Activated naive CD4-positive, alpha-beta T cell (primary cell): ENCODE measurements at places on chromosomes 6 and 20.

DNA sequence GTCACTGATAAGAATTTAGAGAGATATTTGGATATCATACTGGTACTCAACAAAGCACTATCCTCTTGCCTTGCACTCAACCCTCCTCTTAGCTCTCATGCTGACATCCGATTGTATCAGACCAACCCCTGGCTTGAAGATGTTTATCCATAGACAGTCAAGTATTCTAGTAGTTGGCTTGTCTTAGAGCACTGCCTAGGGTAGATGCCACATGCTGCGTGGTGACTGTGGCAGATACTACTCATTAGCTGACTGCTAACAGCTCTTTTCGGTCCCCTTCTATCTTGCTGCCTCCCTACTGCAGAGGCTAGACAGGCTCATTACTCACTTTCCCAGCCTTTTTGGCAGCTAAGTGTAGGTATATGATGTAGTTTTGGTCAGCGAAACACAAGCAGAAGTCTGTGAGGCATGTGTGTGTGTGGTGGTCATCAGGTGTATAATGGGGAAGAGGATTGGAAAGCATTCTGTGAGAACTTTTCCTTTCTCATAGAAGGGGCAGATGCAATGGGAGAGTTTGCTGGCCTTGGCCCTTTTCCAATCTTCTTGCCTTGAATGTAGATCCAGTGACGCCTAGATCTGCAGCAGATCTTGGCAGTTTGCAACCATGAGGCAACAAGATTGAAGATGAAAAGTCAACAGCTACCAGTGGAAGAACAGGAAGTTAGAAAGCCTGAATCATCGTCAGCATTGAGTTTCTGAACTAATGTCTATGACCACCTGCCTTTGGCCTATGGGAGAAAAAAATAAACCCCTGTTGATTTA lies 4.4 kb upstream of the IFNGR1 start:
- DNase-seq: no peak

DNA sequence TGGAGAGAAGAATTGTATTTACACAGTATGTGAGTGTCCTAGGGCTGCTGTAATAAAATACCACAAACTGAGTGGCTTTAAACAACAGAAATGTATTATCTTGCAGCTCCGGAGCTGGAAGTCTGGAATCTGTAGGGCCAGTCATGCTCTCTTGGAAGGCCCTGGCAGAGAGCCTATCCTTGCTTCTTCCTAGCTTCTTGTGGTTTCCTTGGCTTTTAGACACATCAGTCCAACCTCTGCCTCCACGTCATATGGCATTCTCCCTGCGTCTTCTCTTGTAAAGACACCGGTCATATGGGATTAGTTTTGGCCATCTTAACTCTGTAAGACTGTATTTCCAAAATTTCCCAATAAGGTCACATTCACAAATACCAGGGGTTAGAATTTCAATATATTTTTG lies 10.8 kb downstream of the FNDC1 start:
- no peak for DNase-seq

DNA sequence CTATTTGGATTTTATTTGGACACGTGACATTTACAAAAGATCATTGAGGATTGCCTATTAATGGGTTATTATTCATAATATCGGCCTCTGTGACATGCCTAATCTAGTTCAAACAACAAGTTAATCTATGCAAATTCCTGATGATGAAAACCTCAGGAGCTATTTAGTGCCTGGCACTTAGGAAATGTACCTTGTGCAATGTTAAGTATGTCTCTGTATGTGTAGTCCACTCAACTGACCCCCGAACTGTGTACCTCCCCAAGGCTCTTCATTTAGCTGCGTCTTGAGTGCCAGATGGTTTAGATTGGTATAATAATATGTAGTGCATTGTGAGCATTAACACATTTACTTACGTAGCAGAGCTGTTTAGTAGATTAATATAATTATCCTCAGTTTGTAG lies 6.9 kb downstream of the LAMA2 start:
- DNase-seq: no peak

DNA sequence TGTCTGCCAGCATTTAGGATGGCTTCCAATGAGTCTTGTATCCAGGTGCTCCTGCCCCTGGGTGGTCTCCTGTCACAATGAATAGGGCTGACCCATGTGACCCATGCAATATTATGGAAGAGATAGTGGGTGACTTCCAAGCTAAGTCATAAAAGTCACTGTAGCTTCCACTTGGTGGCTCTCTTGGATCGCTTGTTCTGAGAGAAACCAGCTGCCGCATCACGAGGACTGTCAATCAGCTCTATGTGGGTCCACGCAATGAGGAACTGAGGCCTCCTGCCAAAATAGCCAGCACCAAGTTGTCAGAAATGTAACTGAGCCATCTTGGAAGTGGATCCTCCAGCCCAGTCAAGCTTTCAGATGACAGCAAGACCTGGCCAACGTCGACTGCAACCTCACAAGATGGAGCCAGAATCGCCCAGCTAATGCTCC lies 14.9 kb upstream of the MATN4 start:
- DNase-seq: no peak

- DNase-seq: no peak
These were observed 12.9 kb downstream of the ZNF335 start for GRCh38 chr20:45959126-45959525.

- no peak for DNase-seq
These were observed 100.8 kb upstream of the CNKSR3 start for GRCh38 chr6:154611241-154611640.

DNA sequence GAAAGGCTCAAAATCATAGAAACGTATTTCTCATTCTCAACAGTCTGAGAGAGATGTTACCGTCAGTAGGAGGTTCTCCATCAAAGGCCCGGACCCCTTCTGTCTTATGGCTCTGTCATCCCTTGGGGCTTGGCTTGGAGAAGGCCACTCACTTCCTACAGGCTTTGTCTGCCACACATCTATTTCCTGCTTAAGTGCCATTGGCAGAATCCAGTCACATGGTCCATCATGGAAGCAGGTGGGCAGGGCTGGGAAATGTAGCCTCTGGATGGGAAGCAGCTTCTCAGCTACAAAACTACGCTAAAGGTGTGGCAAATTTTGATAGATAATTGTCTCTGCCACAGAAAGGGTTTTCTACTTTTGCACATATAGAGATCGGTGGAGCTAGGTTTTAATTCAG lies 12.6 kb upstream of the ZFP64 start:
- DNase-seq: no peak

DNA sequence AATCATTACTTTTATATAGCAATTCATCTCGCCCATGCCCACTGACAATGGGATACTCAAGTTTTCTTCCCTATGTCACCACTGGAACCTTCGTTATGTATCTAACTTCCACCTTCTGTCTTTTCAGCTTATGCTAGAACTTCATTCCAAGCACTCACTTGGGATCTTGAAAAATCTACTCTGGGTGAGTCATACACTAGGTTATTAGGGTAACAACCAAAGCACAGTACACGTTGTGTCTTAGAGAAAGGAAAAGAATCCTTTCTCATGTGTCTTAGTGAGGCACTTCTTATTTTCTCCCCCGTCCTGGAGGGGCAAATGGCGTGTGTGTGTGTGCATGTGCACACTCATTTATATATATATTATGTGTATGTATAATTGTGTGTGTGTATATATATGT lies 18.3 kb upstream of the FAM162B start:
- no peak for DNase-seq

GRCh38 chr6:4613795-4614194 lies 162.4 kb upstream of the CDYL start:
- no peak for DNase-seq

GRCh38 chr6:135267085-135267484 lies 86.0 kb downstream of the MYB start:
- DNase-seq: no peak

- no peak for DNase-seq
These were observed 302.2 kb upstream of the EPHA7 start for GRCh38 chr6:93721386-93722048.

DNA sequence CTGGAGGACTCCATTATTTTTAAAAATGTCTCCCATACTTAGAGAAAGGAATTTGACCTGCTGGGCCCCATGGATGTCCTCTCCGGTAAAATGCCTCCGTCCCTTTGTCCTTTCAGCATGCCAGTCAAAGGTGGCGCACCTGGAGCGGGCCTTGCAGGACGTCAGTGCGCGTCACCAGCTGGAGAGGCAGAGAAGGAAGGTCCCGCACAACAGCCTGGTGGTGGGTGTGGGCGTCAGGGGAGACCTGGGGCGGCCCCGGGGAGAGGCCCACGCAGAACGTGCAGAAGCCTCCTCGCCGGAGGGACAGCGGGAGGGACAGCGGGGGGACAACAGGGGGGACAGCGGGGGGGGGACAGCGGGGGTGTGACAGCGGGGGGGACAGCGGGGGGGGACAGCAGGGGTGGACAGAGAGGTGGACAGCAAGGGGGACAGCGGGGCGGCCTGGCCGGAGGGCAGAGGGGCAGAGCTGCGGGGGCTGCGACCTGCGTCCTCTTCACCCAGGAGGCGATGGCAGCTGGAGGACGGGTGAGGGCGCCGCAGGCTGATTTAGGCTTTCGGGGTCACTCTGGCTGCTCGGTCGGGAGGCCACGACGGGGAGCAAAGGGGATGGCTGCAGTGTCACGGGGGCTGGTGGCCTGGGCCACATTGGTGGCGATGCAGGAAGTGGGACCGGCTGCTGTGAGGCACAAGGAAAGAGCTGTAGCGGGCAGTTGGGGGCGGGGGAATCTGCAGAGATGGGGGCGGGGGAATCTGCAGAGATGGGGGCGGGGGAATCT lies 859 bp upstream of the KIF25 start:
- DNase-seq: no peak

DNA sequence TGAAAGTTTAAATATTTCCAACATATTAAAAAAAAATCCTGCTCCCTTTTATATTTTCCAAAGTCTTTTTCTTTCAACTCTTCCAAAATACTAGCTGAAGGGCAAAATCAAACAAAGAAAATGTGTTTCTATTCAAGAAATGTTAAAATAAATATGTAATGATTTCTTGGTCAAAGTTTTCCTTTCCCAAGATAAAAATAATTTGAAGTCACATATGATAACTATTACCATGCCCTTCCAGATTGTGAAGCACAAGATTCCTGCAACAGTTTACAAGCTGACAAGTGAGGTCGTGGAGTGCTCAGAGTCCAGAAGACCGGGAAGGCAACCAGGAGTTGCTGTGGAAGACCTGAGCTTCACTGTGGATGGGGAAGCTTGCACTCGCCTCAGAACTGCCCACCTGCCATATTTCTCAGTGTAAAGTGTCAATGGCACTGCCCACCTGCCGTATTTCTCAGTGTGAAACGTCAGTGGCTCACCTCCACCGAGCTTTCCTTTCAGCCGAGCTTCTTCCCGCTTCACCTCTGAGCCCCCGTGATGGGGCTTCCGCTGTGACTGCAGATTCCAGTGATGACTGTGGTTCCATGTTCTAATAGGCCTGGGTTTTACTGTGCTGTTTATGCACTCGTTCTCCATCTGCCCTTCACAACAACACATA lies 160.5 kb downstream of the THBS2 start:
- no peak for DNase-seq

GRCh38 chr6:107079429-107079828 lies 35.9 kb downstream of the BEND3 start:
- DNase-seq: no peak

DNA sequence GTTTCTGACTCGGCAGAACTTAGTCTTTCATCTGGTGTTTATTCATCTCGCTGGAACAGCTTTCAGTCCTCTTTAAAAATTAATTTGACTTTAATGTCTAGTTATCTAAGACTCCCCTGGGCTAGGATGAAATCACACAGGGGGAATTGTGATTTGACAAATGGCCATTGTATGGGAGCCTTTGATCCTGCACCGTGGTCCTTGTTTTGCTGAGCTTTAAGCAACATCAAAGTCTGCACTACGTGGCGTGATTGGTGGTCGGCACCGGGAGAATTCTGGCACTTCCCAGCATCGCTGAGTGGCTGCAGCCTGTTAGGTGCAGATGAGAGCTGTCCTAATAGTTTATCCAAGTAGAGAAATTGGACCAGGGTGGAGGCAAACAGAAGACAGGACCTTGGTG lies 146.9 kb downstream of the TBC1D7 start:
- DNase-seq: no peak

- no peak for DNase-seq
These were observed 129.0 kb downstream of the SULF2 start for GRCh38 chr20:47656318-47656717.

- DNase-seq: no peak
These were observed 304.0 kb upstream of the CDYL start for GRCh38 chr6:4472222-4472621.

GRCh38 chr6:43978473-43979346 lies 148.5 kb downstream of the MRPL14 start:
- no peak for DNase-seq

GRCh38 chr6:25524542-25524941 lies 127.5 kb upstream of the SCGN start:
- DNase-seq: no peak

DNA sequence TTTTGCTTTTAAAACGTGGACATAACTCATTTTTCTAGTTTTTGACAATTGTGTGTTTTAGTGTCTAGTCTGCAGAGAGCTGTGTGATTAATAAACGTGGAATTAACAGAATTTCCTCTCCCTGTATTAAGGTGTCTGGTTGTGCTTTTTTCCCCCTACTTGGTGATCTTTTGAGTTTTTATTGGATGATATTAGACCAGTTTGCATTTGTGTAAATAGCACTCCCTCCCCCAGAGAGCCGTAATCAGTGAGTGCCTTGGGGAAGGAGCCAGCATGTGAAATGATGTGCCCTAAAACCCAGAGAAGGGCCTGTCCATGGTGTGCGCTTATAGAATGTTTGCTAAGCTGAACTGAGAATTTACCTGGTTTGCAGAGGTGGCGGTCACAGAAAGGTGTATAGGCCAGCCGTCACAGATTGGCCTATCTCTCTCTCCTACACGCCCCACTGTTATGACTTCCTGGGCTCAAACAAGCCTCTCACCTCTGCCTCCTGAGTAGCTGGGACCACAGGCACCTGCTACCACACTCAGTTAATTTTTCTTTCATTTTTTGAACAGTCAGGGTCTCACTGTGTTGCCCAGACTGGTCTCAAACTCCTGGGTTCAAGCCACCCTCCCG lies 42.4 kb downstream of the ALDH5A1 start:
- DNase-seq: no peak

DNA sequence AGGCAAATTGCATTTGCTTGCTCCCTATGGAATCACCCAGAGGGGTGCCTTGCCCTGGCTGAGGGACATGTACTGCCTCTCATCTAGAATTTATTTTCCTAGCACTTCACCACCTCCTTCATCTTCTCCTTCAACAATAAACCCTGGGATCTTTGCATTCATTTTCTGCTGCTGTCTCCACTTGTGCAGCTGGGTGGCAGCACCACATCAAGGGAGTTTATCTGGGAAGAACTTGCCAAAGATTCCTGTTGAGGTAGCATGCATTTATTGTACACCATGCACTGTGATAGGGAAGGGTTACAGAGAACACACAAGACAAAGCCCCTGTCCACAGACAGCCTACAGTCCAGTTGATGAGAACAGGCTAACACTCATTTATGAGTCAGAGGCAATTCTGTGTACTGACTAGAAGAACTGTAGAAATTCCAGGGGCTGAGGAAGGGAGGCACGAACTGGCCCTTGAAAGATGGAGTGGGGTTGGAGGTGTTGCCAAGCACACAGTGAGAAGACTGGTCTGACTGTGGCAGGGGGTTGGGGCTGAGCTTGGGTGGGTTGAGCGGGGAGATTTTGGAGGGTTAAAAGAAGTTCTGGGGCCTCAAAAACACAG lies 17.5 kb downstream of the C20orf173 start:
- no peak for DNase-seq
